Psoas muscle (tissue), 8 donors: ENCODE measurements at places on chromosomes 11 and 22. TPM values are rescaled to one million over a fixed set of nuclear protein-coding genes. Genes with fewer than 3 reads are reported as not detected.

The OR52B6 gene
- polyA plus RNA-seq, result not detected

The PTPRCAP gene
- polyA plus RNA-seq, result 1.3 TPM

The TCN1 gene
- polyA plus RNA-seq, result not detected

The LRRC4C gene
- polyA plus RNA-seq, result 0.04 TPM

The APOA4 gene
- polyA plus RNA-seq, result not detected

The SCGB2A2 gene
- not detected for polyA plus RNA-seq

The PLAAT5 gene
- 0.33 TPM for polyA plus RNA-seq

The RASL10A gene
- 0.32 TPM for polyA plus RNA-seq

The PANX3 gene
- not detected for polyA plus RNA-seq

The TMPRSS13 gene
- not detected for polyA plus RNA-seq
